ENCODE measurements at places on chromosomes 4 and X.

GRCh38 chr4:13642170-13642950, 14.8 kb upstream of the BOD1L1 start:
- DNase-seq = no peak

DNA sequence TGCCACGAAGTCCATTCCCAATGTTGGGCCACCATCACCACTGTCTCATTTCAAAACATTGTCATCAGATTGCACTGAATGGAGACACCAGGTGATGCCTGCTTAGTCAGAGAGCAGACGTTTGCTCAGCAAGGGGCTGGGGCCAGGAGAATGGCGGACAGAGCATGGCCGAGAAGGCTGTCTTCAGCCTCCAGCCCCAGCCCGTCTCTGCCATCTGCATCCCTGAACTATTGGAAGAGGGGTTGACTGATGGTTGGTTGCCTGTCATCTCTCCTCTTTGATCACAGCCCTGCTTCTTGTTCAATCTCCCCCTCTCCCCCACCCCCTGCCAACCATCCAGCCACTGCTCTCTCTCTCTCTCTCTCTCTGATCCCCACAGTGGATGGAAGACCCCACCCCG, 140.9 kb downstream of the SHOX start:
- no peak for DNase-seq

DNA sequence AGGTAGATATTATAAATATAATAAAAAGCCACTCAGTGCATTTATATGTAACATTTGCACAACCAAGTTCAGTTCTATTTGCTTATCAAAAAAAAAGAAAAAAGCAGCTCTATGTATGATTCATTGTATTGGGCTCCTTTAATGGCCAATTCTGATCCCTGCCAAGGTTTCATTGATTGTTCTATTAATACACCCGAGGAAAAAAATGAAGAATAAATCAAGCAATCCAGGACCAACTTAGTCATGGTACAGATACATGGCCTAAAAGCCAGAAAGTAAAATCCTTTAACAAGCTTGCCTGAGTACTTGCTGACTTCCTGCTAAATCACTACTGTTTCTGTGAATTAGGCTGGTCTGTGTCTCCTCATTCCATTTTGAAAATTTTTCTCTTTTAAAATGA, 77.6 kb upstream of the PCDH7 start:
- no peak for DNase-seq

DNA sequence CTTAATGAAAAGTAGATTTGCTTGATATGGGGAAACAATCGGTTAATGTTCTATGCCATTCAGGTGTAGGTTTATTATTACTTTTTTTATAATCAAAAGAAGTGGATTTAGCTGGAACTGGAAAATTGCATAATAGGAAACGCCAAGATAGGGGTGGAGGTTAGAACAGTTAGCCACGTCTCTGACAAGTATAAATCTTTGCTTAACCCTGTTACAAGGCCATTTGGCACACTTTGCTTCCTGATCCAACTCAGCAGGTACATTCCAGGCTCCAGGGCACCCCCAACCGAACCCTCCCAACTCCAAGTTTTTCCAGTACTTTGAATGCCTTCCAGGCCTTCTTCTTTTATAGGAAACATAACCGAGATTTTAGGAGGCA, 50.6 kb upstream of the ACSL4 start:
- DNase-seq = no peak

- no peak for DNase-seq
These were observed 7.8 kb upstream of the NPNT start for GRCh38 chr4:105887508-105887907.

- peak; percentile 46 for DNase-seq
These were observed 2.9 kb upstream of the CCNG2 start for GRCh38 chr4:77154065-77154464.

- no peak for DNase-seq
These were observed 841.1 kb downstream of the CENPC start for GRCh38 chr4:66704243-66704642.

GRCh38 chr4:25330905-25331808, 18.6 kb downstream of the ZCCHC4 start:
- no peak for DNase-seq

- DNase-seq = no peak
These were observed 44.6 kb upstream of the GPR173 start for GRCh38 chrX:53004038-53004437.

GRCh38 chr4:148273501-148273986, 168.7 kb downstream of the NR3C2 start:
- no peak for DNase-seq

- no peak for DNase-seq
These were observed 21.4 kb upstream of the PPP2R2C start for GRCh38 chr4:6493658-6494304.
